COLO829 (cell line): ENCODE measurements at places on chromosomes 6 and 20.

DNA sequence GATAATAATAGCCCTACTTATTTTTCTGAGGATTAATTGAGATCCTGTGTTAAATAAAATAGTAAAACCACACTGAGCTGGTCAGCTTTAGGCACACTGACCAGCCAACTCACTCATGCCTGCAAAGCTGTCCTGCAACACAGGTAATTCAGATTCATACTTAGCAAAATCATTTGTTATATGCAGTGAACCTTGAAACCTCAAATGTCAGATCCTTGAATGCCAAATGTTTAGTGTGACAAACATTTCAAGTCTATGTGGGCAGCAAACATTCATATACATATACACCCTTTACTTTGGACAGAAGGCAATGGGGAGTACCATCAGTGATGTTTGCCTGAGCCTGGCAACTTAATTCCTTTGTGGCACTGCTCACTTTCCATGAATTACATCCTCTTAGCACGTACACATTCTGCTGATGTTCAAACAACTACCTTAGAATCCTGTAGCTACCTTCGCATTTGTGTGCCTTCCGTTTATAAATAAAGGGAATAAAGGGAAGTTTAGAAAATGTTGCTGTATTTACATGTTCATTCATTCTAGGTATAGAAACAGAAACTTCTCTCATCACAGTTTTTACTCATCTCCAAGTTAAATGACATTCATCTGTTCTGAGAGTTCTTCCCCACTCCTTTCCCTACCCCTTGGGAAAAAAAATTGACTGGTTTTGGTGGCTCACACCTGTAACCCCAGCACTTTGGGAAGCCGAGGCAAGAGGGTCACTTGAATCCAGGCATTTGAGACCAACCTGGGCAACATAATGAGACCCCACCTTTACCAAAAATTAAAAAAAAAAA, 140.8 kb downstream of the ZFAND3 start:
- no peak for DNase-seq

GRCh38 chr20:63087236-63087871, 80.6 kb upstream of the BHLHE23 start:
- no peak for DNase-seq

DNA sequence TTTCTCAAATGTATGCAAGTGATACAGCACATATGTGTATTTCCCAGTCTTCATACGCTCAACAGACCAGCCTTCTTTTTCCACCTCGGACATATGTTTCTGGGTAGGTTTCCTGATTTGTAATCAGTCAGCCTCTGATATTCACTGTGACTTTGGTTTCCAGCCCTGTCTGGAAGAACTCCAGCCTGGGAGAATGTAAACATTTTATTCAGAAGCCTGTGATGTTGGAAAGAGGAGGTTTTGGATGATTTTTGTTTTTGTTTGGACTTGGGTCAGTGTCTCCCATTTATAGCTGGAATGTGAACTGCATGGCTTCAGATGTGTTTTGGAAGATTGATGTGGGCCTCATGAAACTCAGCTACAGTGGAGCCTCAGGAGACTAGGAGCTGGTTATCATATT, 172.2 kb upstream of the CENPW start:
- no peak for DNase-seq

DNA sequence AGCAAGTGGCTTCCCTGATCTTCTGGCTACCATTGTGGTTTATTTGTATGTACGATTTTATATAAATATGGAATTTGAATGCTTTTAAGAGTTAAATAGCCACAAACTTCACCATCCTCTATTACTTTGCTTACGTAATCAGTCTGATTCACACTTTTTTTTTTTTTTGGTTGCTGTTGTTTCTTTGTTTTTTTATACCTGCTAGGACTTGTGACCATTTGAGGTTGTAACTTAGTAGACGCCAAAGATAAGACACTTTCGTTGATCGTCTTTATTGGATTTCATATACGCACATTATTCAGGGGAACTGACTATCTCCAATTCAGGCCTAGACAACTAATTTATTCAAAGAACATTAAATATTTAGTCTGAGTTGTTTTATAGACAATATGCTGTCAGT, 559.0 kb downstream of the CBLN4 start:
- DNase-seq = no peak
